Activated CD8-positive, alpha-beta T cell treated with anti-CD3 and anti-CD28 coated beads for 36 hours (primary cell): ENCODE measurements at places on chromosomes 5 and 9. TPM values are rescaled to one million over a fixed set of nuclear protein-coding genes. Genes with fewer than 3 reads are reported as not detected.

PTAR1 gene
- total RNA-seq = 38.2 TPM

LIX1 gene
- total RNA-seq = not detected

PRR16 gene
- total RNA-seq = not detected

OMD gene
- not detected for total RNA-seq

OR1J2 gene
- not detected for total RNA-seq

PRSS3 gene
- not detected for total RNA-seq

SAXO1 gene
- not detected for total RNA-seq

- H3K4me3 ChIP-seq = no peak overlapping the region
- no peak for DNase-seq
- H3K27me3 ChIP-seq = no peaks in the 10 kb centered on the region
- H3K27ac ChIP-seq = no peak overlapping the region
Observed at GRCh38 chr5:31287985-31288384, 94.5 kb downstream of the CDH6 start.

DNA sequence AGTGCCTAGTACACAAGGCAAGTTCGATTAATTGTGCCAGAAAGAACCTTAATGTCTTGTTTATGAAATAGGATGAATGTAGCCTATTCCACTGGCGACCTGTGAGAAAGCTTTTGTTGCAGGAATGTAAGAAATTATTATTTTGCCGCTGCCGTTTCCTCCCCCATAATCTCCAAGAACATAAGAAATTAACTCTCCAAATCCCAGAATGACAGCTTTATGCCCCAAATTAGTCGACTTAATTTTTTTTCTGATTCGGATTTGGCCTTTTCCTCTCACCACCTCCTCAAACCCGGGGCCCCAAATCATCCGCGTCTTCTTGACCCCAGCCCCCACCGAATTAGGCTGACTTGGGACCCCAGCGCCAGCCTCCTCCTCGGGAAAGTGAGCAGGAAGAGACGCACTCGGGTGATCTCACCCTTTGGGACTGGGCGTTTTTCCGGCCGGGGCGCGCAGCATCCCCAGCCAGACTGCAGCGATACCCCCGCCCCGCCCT is 682 bp upstream of the SPTAN1 start:
- peak overlapping the region; percentile 93 for H3K27ac ChIP-seq
- no peaks in the 10 kb centered on the region for H3K27me3 ChIP-seq
- no peak for DNase-seq
- H3K4me3 ChIP-seq = no peak overlapping the region

GRCh38 chr5:77282337-77283027 is 72.0 kb downstream of the PDE8B start:
- H3K36me3 ChIP-seq = no peaks in the 10 kb centered on the region
- H3K27ac ChIP-seq = no peak overlapping the region
- H3K27me3 ChIP-seq = peaks cover 2% of the 10 kb centered on the region
- H3K4me1 ChIP-seq = peaks cover 7% of the 10 kb centered on the region
- DNase-seq = no peak
- H3K4me3 ChIP-seq = no peak overlapping the region

DNA sequence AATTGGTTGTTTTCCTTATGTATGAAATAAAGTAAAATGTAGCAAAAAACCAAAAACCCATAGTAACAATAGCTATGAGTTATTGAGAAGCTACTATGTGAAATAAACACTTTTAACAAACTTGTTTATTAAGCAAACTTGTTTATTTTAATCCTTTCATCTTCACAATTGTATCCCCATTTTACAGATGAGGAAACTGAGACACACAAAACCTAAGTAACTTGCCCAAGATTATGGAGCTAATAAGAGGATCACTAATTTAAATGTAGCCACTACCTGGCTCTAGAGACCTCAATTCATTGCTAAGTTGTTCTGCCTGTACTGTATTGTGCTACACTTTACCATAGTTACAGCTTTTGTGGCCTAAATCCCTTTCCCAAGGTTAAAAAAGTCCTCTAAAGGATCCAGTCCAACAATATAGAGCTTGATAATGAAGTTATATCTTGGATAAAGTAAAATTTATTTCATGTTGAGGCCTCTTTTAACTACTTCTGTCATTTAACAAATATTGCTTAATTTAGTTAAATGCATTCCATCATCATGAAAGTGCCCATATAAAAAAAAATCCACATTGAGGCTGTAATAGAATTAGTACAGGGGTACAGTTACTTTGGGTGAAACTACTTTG is 22.1 kb downstream of the HOMER1 start:
- H3K4me3 ChIP-seq = no peak overlapping the region
- H3K4me1 ChIP-seq = no peaks in the 10 kb centered on the region
- H3K36me3 ChIP-seq = no peaks in the 10 kb centered on the region
- no peaks in the 10 kb centered on the region for H3K27me3 ChIP-seq
- H3K27ac ChIP-seq = no peak overlapping the region

GRCh38 chr9:89623925-89624420 is 19.2 kb downstream of the GADD45G start:
- no peak overlapping the region for H3K4me3 ChIP-seq
- DNase-seq = no peak
- no peaks in the 10 kb centered on the region for H3K4me1 ChIP-seq
- H3K36me3 ChIP-seq = no peaks in the 10 kb centered on the region
- no peak overlapping the region for H3K27ac ChIP-seq

DNA sequence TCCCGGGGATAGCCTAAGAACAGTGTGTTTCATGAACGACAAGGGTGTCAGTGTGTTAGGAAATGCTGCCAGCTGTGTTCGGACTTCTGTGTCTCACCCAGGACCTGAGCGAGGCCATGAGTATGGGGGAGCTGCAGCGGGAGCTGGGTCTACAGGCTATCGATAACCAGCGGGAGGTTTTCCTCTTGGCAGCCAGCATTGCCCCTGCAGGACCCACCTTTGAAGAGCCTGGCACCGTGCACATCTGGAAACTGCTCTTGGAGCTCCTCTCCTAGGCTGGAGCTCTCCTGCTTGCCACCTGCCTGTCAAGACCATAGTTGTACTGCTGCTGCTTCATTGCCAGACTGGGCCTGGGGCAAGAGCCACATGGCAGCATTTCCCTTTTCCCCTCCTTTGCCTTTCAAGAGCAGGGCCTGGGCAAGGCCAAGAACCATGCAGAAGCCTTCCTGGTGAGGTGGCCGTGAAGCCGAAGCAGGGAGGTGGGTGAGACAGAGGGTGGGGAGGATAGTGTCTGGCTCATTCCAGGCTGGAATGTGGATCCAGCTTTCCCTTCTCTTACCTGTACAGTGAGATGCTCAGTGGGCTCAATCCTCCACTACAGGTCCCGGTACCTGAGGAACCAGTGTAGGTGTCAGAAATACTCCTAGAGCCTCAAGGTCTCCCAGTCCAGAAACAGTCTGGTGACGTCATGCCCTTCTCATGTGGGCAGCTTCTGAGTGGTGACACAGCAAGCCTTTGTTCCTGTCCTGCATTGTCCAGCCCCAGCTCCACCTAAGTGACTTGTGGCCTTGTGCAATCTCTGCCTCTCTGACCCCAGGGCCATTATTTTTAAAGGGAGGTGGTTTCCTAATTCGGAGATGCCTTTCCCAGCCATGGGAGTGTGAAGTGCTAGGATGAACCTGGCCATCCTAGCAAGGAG is 6.6 kb downstream of the ARL10 start:
- no peak overlapping the region for H3K27ac ChIP-seq
- H3K36me3 ChIP-seq = peaks cover 21% of the 10 kb centered on the region
- H3K4me3 ChIP-seq = no peak overlapping the region
- H3K4me1 ChIP-seq = peaks cover 7% of the 10 kb centered on the region
- H3K27me3 ChIP-seq = no peaks in the 10 kb centered on the region
- DNase-seq = no peak

- no peak overlapping the region for H3K4me3 ChIP-seq
- peaks cover 1% of the 10 kb centered on the region for H3K27me3 ChIP-seq
- DNase-seq = no peak
Observed at GRCh38 chr5:173679909-173680630, 63.6 kb upstream of the BOD1 start.

GRCh38 chr5:124580925-124581737 is 165.3 kb downstream of the ZNF608 start:
- peaks cover 5% of the 10 kb centered on the region for H3K27me3 ChIP-seq
- H3K4me1 ChIP-seq = peaks cover 18% of the 10 kb centered on the region
- H3K36me3 ChIP-seq = no peaks in the 10 kb centered on the region

GRCh38 chr5:3347741-3348140 is 247.9 kb upstream of the IRX1 start:
- H3K4me1 ChIP-seq = no peaks in the 10 kb centered on the region
- H3K27me3 ChIP-seq = no peaks in the 10 kb centered on the region

GRCh38 chr5:171288066-171288465 is 21.0 kb upstream of the TLX3 start:
- no peaks in the 10 kb centered on the region for H3K36me3 ChIP-seq
- no peaks in the 10 kb centered on the region for H3K4me1 ChIP-seq
- no peak overlapping the region for H3K4me3 ChIP-seq
- H3K27me3 ChIP-seq = peaks cover 5% of the 10 kb centered on the region

DNA sequence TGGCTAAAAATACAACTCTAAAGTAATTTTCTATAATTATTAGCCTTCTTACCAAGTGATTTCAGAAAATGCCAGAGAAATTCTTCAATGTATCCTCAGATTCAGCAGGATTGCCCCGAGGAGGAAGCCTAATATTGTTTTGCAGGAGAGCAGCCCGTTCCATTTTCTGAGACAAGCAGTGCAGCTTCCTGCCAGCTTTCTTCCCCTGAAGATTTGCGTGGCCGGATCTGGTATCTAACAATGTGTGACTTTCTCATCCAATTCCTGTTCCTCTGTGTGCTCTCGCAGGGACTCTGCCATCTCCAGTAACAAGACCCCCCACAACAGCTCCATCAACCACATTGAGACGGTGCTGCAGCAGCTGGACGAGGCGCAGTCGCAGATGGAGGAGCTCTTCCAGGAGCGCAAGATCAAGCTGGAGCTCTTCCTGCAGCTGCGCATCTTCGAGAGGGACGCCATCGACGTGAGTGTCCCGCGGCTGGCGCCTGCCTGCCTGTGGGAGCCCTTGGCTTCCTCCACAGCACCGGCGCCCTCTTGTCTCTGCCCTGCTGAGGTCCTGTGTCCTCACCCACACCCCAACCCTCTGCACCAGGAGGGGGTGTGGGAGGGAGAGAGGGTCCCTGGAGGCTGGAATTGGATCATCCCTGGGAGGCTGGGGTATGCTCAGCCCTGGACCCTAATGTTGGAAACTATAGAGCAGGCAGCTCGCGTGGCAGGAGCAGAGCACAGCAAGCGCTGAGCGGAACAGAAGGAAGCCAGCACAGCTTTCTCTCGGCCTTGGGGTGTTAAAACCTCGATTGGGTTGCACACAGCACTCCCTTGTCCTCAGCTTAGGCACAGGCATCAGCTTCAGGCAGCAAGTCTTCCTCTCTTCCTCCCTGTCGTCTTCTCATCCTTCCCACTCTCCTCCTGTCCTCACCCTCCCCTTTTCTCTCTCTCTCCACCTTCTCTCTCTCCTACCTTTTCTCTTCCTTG is 216.2 kb downstream of the TRIO start:
- peaks cover 1% of the 10 kb centered on the region for H3K27me3 ChIP-seq
- H3K4me1 ChIP-seq = peaks cover 2% of the 10 kb centered on the region

- H3K4me1 ChIP-seq = peaks cover 9% of the 10 kb centered on the region
- H3K4me3 ChIP-seq = no peak overlapping the region
- no peaks in the 10 kb centered on the region for H3K36me3 ChIP-seq
- no peaks in the 10 kb centered on the region for H3K27me3 ChIP-seq
- DNase-seq = no peak
- no peak overlapping the region for H3K27ac ChIP-seq
Observed at GRCh38 chr5:140214831-140215230, 39.8 kb downstream of the CYSTM1 start.

- H3K4me1 ChIP-seq = no peaks in the 10 kb centered on the region
- H3K36me3 ChIP-seq = peaks cover 28% of the 10 kb centered on the region
- DNase-seq = no peak
- H3K27ac ChIP-seq = no peak overlapping the region
- no peaks in the 10 kb centered on the region for H3K27me3 ChIP-seq
Observed at GRCh38 chr9:132637801-132638200, 32.0 kb downstream of the DDX31 start.

GRCh38 chr9:70205366-70206020 is 53.3 kb upstream of the SMC5 start:
- no peak overlapping the region for H3K4me3 ChIP-seq
- H3K27ac ChIP-seq = no peak overlapping the region
- DNase-seq = no peak
- H3K4me1 ChIP-seq = no peaks in the 10 kb centered on the region

DNA sequence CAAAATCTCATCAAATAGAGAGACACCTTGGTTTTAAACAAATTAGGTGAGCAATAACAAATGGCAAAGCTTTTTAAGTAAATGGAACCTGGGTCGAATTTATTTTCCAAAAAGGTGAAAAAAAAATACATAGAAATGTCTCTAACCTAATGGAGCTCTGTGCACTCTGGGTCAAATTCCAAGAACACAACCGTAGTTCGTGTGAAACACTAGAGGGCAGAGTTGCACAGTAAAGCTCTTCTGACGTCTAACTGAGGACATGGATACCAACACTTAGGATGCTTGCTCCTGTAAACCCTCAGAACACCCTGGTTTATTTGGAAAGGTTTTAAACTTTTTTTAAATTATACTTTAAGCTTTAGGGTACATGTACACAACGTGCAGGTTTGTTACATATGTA is 18.9 kb downstream of the MARCHF11 start:
- no peaks in the 10 kb centered on the region for H3K36me3 ChIP-seq
- H3K27me3 ChIP-seq = peaks cover 3% of the 10 kb centered on the region
- no peak overlapping the region for H3K27ac ChIP-seq
- H3K4me1 ChIP-seq = no peaks in the 10 kb centered on the region
- peak; percentile 15 for DNase-seq
- H3K4me3 ChIP-seq = no peak overlapping the region

- H3K4me1 ChIP-seq = peaks cover 2% of the 10 kb centered on the region
- no peak overlapping the region for H3K27ac ChIP-seq
- H3K36me3 ChIP-seq = no peaks in the 10 kb centered on the region
- H3K27me3 ChIP-seq = no peaks in the 10 kb centered on the region
- DNase-seq = no peak
Observed at GRCh38 chr9:133842721-133843227, 104.6 kb upstream of the SARDH start.

- no peak overlapping the region for H3K4me3 ChIP-seq
- H3K27me3 ChIP-seq = no peaks in the 10 kb centered on the region
Observed at GRCh38 chr9:93209576-93210323, 25.8 kb downstream of the WNK2 start.

DNA sequence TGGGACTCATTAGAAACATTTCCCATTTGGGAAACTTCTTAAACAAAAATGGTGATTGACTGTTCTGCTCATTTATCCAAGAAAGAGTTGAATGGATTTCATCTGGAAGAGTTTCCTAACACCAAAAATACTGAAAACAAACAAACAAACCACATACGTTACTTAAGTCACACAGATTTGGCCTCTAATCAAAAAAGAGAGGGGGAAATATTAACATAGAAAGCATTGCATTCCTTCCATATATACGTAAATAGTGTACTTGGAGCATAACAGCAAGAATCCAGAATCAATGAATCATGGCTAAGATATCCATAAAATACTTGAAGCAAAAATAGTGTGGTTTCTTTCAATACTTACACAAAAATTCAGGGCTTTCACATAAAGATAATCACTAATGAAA is 189.8 kb upstream of the MAP3K1 start:
- H3K27me3 ChIP-seq = peaks cover 2% of the 10 kb centered on the region
- no peak overlapping the region for H3K4me3 ChIP-seq
- no peak overlapping the region for H3K27ac ChIP-seq
- H3K36me3 ChIP-seq = peaks cover 8% of the 10 kb centered on the region
- no peak for DNase-seq
